ENCODE measurements at places on chromosomes 5 and 9.
A peak's percentile ranks its signal among the peaks of the same experiment; 100 is the strongest.

DNA sequence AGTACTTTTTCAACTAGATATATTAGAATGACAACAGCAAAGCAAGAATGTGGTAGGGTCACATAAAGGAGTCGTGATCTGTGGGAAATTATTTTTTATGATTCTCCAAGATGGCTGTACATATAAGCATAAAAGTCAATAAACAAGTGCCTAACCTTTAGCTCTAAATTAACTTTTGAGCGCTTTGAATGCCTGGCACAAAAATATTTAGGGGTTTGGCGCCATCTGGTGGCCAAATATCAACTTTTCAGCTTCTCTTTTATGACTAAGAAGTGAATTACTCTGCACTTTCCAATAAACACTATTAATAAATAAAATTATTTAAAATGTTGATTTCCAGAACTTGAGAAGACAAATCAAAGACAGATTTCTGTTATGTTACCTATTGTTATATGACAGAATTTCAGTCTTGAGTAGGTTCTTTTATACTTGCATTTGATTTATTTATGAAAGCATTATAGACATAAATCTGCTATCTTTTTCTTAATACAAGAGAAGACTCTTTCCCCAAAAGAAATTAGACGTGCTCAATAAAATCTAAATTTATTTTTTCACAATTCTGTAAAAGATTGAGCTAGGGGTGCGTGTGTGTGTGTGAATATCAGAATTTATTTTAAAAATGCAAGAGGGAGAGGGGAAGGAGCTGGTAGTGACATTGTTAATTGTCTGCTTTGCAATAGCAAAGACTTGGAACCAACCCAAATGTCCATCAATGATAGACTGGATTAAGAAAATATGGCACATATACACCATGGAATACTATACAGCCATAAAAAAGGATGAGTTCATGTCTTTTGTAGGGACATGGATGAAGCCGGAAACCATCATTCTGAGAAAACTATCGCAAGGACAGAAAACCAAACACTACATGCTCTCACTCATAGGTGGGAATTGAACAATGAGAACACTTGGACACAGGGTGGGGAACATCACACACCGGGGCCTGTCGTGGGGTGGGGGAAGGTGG, 36.7 kb upstream of the ARRDC3 start:
- peak; percentile 57 for DNase-seq

- no peak for DNase-seq
Observed at GRCh38 chr9:131433302-131433854, 39.5 kb downstream of the PRRC2B start.

DNA sequence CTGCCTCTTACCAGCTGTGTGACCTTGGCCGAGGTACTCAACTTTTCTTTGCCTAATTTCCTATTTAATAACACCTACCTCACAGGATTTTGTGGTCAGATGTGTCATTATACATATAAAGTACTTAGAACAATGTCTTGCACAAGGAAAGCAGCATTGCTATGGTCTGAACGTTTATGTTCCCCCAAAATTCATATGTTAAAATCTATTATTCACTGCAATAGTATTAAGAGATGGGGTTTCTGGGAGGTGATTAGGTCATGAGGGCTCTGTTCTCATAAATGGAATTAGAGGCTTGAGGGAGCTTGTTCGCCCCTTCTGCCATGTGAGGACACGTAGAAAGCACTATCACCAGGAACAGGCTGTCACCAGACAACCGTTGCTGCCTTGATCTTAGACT, 10.9 kb upstream of the RNF145 start:
- DNase-seq, result no peak

DNA sequence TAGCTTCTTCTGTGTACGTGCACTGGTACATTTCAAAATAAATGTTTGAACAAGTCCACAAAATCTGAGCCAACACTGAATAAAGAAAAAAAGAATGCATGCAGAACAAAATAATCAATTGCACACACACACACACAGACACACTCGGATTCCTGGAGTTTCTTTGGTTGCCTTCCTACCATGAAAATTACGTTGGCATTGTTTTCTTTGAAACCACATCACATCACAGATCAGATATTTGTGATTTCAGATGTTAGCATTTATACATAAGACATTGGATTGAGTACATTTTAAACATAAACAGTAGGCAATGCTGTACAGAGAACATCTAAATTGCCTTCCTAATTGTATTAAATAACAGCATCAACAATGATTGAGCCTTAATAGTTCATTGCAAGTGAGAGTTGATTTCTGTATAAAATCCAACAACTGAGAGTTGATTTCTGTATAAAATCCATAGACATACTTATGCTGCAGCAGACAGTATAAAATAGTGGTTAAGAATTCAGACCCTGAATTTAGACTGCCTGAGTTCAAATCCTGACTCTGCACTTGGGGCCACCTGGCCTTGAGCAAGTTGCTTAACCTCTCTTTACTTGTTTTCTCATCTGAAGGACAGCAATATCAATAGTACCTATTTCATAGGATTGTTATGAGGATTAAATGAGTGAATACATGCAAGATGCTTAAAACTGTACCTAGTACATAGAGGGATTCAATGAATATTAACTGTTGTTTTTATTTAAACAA, 101.7 kb upstream of the IFNE start:
- no peak for DNase-seq

GRCh38 chr5:14202462-14202861, 59.3 kb downstream of the TRIO start:
- no peak for DNase-seq

- peak; percentile 62 for DNase-seq
Observed at GRCh38 chr5:142655339-142656267, 30.3 kb downstream of the FGF1 start.

GRCh38 chr5:73095564-73096238, 24.7 kb upstream of the TMEM171 start:
- DNase-seq, result no peak

- no peak for DNase-seq
Observed at GRCh38 chr9:27473111-27473529, 51.0 kb upstream of the IFNK start.

DNA sequence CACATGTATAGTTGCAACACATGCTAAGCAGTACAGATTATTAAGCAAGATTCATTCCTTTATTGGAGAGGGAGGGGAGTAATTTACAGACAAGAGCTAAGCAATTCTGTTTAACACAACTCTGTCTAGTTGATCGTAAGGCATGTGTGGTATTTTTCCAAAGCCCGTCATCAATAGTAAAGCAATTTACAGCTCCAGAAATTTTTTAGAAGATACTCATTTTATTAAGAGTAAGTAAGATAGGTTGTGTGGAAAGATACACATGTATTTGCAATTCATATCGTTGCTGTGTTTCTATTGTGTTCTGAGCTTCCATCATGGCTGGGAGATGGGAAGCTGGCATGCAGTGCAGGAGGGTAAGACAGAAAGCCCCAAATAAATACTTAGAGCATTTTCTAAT, 289.2 kb upstream of the TMEM161B start:
- DNase-seq, result no peak
